ENCODE measurements at places on chromosomes 5 and 9.

DNA sequence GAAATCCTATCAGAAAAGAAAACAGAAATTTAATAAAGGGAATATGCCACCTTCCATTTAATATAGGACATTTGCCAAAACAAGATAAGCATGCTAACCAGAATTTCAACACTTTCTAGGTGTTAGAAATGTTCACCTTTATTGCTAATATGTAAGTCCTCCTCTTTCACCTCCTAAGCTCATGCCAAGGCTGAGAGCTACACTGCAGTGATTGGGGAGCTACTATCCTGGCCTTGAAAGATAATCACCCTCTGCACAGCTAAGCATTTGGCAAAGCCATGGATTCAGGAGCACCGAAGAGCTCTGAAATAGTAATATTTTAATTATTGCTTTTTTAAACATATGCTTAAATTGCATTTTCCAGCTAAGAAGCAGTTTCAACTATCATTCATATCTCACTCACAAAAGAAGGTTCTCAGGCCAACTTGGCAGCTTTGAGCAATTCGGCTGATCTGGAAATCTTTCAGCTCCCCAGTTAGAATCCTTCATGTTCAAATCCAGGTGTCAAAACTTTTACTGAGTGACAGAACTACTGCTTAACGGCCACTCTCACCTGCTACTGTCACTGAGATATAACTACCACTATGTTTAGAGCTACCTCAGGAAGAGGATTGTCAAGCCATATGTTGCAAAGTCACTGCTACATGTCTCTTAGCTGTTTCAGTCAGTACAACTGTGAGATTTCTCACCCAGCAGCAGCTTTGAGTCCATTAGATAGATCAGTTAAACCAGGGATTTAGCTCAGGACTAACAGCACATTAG is 302.0 kb downstream of the NFIB start:
- DNase-seq: no peak

- peak; percentile 14 for DNase-seq
Measured at GRCh38 chr9:21559402-21560280, 77.5 kb upstream of the IFNE start.

DNA sequence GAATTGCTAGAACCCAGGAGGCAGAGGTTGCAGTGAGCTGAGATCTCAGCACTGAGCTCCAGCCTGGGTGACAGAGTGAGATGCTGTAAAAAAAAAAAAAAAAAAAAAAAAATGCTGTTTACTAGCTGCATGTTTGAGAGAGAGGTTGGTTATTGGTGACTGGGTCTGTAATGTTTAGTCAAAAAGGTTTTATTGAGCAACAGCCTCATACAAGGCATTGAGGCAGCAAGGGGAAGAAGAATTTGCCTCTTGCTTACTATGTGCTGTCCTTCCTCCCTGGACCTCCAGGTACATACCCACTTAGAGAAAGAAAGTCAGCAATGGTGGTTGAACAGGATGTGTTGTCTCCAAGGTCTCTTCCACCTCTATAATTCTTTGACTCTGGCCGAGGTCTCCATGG is 140.7 kb upstream of the SPRY4 start:
- DNase-seq: no peak

- DNase-seq: no peak
Measured at GRCh38 chr5:34685485-34686165, 29.5 kb downstream of the RAI14 start.

DNA sequence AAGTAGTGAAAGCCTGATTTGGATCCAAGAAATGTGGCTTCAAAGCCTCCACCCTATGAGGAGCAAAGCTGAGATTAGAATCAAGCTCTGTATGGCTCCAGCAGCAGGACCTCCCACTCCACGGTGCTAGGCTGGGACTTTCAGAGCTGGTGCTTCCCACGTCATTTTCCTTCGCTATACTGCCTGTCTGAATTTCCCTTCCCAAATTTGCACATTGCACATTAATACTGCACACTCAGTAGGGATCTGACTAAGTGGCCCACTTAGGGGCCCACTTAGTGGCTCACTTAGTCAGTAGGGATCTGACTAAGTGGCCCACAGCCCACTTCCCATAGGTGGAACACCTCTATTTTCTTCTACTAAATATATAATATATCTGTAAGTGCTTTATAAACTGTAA is 14.1 kb upstream of the SPDL1 start:
- DNase-seq: no peak

DNA sequence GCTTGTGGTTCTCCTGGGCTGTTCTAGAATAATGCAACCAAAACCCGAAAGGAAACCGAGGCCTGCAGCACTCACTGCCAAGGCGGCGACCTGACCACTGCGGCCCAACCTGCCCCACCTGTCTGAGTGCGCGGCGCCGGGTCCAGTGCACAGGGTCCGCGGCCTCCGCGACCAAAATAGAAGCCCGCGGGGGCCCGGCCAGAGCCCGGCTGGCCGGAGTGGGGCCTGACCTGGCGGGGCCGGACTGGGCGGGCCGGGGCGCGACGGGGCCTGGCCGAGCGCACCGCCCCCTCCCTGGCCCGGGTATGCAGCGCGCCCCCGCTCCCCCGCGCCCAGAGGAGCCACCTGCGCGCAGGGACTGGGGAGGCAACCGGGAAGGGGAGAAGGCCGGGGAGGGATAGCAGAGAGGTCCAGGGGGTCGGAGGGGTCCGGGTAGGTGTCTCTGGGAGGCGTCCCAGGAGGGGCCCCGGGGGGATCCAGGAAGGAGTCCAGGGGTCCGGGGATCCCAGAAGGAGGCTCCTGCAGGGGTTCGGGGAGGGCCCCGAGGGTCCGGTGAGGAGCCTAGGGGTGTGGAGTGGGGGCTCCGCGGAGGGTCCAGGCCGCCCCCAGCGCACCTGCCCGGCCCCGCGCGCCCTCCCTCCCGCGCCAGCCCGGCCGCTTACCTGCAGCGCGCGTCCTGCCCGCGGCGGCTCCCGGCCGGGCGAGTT is 503 bp downstream of the SEMA4D start:
- no peak for DNase-seq

DNA sequence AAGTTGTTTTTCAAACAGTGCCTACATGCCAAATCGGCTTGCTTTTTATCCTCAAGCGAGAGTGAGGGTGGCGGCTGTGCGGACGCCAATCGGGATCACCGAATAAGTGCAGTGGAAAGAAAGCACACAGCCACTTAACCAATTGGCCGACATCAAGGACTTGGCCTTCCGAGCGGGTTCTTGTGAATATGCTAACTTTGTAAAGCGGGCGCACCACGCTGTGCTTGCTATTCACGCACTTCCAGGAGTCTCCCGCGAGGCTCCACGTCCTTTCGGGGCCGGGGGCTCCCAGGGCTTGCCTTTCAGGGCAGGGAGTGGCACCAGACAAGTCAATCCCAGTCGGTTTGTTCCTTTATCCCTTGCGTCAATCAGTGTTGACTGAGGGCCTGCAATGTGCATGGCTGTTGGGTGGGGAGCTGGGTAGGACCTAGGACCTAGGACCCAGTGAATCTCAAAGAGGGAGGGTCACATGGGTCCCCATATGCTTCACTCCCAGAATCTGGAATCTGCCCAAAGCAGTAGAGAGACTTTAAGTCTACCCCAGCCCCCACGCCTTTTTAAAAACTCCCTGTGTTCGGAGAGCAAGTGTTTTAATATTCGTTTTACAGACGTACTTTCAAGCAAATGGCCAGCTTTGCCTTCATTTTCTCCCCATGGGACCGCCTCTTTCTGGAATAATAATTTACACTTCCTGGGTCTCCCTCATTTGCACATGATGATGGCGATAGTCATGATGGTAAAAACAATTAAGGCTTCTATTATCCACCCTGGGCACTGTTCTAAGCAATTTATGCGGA is 2.0 kb upstream of the GCNT4 start:
- DNase-seq: no peak

GRCh38 chr5:3789519-3790193 is 194.0 kb downstream of the IRX1 start:
- DNase-seq: no peak

DNA sequence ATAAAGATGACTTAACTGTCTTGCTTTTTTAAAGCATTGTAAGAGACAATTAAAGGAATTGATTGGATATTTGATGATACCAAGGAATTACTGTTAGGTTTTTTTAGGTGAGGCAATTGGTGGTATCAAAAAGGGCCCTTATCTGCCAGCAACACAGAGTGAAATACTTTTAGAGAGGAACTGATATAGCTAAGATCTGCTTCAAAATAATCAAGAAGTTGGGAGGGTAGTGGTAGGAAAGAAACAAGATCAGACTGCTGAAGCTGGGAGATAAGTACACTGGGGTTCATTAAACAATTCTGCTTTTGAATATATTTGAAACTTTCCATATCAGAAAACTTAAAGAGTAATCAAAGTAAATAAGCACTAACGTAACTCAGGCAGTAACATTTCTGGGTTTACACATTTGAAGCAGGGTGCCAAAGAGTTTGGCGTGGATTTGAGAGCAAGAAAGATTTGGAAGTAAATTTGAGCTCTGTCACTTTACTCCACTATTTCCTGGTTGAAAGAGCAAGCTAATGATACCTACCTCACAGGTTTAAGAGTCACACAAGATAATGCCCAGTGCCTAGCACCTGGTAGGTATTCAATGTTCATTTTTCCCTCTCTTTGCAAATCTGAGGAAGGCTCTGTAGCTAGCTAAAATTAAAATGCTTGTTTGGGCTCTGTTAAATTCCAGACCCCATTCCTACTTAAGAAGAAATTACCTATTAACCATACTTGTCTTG is 6.9 kb downstream of the ERMP1 start:
- DNase-seq: no peak

- DNase-seq: no peak
Measured at GRCh38 chr9:137050570-137050969, 3.3 kb downstream of the ENTPD2 start.

GRCh38 chr5:11289208-11289607 is 528.2 kb upstream of the DAP start:
- no peak for DNase-seq

DNA sequence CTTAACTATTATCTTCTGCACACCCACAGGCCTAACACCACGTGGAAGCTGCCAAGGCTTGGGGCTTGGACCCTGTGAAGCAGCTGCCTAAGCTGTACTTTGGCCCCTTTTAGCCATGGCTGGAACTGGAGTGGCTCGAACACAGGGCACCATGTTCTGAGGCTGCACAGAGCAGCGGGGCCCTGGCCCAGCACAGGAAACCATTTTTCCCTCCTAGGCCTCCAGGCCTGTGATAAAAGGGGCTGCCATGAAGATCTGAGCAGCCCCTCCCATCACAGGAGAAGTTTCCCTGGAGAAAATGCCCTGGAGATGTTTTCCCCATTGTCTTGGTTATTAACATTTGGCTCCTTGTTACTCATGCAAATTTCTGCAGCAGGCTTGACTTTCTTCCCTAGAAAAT is 126.3 kb downstream of the MELK start:
- no peak for DNase-seq

GRCh38 chr5:176157656-176158055 is 80.6 kb upstream of the SIMC1 start:
- no peak for DNase-seq

GRCh38 chr5:59221769-59222168 is 638.9 kb downstream of the RAB3C start:
- no peak for DNase-seq

DNA sequence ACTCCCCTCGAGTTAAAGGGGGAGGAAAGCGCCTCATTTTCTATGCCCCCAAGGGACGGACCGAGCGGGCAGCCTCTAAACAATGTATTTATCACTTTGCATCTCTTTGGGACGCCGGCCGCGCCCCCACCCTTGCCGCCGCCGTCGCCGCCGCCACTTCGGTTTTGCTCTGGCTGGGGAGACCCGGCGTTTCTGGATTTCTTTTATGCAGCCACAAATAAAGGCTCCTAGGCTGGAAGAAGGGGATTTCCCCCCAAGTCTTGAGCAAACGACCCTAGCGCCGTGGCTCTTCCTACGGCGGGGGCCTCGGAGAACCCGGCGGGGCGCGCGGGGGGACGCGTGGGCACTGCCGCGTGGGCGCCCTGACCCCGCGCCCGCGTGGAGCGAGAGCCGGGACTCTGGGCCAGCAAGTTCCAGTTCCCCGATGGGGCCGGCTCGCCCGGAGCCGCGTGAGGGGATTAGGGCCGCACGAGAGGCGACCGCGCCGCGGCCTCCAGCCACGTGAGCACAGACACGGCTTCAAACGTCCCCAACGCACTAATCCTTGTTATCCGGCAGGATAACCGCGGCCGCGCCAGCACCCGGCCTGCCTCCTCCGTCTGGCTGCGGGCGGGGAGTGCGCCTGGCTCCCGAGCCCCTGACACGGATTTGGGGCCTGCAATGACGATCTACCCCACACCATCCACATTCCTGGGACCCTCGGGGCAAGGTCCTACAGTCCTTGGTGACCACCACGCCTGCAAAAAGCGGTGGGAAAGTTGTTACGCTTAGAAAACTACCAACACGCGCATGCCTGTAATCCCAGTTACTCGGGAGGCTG is 7.9 kb upstream of the NEUROG1 start:
- no peak for DNase-seq

DNA sequence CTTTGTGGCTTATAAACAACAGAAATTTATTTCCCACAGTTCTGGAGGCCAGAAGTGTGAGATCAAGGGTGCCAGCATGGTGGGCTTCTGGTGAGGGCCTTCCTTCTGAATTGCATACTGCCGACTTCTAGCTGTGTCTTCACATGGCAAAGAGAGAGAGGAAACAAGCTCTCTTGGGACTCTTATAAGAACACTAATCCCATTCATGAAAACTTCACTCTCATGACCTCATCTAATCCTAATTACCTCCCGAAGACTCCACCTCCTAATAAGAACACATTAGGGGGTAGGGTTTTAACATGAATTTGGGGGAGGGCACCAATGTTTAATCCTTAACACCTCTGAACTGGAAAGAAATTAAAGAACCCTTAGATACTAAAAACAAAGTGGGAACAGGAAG is 75.9 kb upstream of the MINAR2 start:
- no peak for DNase-seq

GRCh38 chr5:146048994-146049703 is 56.2 kb downstream of the PLAC8L1 start:
- DNase-seq: no peak

DNA sequence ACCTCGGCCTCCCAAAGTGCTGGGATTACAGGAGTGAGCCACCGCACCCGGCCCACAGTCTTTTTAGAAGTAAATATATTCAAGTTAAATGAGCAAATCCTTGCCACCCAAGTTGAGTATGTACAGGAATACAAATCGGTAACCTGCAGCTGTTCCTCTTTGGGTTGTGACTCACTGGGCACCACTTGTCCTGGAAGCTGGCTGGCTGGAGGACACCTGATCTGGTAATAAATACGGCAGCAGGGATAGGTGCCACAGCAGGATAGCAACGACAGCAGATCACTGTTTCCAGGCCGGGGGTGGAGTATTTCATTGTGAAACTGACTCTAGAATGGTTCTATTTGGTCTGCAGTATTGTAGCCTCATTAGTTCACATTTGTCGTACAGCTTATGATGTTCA is 35.7 kb upstream of the SLC36A2 start:
- no peak for DNase-seq

All from stimulated activated CD8-positive, alpha-beta memory T cell treated with anti-CD3 and anti-CD28 coated beads, Interleukin-4, amount 100 ng/mL, for 4 hours (primary cell).